ENCODE measurements at places on chromosomes 2 and 18. TPM values are rescaled to one million over a fixed set of nuclear protein-coding genes. Genes with fewer than 3 reads are reported as not detected.

DNA sequence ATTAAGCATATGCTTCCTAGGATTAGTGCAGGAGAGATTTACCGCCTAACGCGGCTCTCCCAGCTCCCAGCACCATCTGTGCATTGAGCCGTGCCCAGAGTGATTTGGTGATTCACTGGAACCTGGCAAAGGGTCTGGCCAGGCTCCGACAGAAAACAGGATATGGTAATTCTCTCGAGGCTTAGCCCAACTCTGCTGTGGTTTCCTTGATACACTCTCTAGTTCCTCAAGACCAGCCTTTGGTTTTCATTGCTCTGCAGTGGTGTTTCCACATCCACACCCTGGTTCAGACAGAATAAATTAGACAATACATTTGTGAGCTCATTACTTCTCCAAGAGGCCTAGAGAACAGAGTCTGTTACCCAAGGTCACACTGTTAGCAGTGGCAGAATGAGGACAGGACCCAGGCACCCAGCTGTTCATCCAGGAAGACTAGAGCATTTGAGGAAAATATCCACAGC, 23.0 kb upstream of the SMAD2 start:
- no peak for DNase-seq

- no peak for DNase-seq
Observed at GRCh38 chr2:173631127-173631460, 276.4 kb downstream of the CDCA7 start.

M1AP gene
- 0.06 TPM for polyA plus RNA-seq

KCNJ3 gene
- polyA plus RNA-seq: 0.39 TPM

WDR54 gene
- 3.0 TPM for polyA plus RNA-seq

- DNase-seq: peak; percentile 55
Observed at GRCh38 chr2:110679337-110679707, 1.5 kb upstream of the BUB1 start.

PDE1A gene
- 0.64 TPM for polyA plus RNA-seq

DNA sequence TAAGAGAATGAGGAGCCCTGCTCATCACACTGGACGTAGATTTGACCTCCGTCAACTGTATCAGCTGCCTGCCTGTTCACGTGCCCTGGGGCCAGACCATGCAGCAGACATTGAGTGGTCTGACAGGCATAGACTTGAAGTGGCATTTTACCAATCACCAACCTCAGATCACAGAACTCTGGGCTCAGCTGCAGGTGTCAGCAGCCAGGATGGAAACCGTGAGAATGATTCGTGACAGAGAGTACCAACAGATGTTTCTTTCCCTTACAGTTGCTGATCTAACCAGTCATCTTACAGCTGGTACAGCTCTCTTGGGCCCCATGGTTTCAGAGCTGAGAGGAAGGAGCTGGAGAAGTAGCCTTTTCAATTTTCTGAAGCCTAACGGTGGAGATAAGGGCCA, 148.9 kb downstream of the EN1 start:
- DNase-seq: no peak

EXOC6B gene
- polyA plus RNA-seq: 2.3 TPM

GRCh38 chr18:3799515-3799914, 349.5 kb downstream of the TGIF1 start:
- no peak for DNase-seq

ALK gene
- polyA plus RNA-seq: not detected

DNA sequence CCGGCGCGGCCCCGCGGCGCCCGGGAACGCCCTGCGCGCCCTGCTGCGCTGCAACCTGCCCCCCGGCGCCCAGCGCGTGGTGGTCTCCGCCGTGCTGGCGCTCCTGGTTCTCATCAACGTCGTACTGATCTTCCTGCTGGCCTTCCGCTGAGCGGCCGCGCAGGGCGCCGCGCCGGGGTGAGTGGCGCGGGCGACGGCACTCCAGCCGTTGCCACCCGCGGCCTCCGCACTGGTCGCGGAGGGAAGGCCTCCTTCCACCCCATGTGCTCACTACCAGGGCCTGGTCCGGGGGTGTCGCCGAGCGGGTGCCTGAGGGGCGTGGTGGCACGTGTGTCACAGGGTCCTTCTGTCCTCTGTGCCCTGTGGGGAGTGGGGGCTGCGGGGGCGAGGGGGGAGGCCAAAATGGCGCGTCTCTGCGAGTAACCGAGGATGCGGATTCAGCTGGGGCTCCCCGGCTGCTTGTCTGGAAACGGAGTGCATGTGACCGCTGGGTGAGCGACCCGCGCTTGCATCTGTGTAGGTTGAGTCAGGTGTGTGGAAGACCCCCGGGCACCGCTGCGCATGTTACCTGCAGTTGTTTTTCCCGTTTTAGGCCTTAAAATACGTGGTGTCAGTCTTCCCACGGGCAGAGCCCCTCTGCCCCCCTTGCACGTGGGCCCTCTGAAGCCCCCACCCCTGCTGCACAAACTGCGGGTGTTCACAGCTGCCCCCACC, 58.0 kb downstream of the FAM168B start:
- DNase-seq: peak; percentile 32

- no peak for DNase-seq
Observed at GRCh38 chr18:63363951-63364350, 3.1 kb downstream of the KDSR start.

OST4 gene
- 377 TPM for polyA plus RNA-seq

TMEM178A gene
- 0.21 TPM for polyA plus RNA-seq

REG1B gene
- 0.18 TPM for polyA plus RNA-seq

DNA sequence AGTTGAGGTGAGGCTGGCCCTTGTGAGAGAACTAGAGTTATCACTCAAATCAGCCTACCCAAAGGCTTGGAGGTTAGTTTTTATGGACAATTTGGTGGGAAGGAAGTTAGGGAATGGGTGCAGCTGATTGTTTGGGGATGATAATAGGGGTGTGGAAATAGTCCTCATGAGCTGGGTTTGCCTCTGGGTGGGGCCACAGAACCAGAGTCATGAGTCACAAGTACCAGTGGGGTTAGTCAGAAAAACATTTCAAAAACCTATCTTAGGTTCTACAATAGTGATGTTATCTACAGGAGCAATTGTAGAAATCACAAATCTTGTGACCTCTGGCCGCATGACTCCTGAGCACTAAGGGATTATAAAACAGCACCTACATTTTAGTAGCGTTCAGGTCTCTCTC, 630.1 kb upstream of the PIK3C3 start:
- no peak for DNase-seq
